ENCODE measurements at places on chromosomes 6 and 20.

- no peak for DNase-seq
Measured at GRCh38 chr6:165877192-165877591, 214.2 kb upstream of the PDE10A start.

GRCh38 chr6:167013946-167014345, 14.7 kb downstream of the CEP43 start:
- DNase-seq, result no peak

- DNase-seq, result no peak
Measured at GRCh38 chr6:84422380-84422968, 195.0 kb upstream of the CEP162 start.

DNA sequence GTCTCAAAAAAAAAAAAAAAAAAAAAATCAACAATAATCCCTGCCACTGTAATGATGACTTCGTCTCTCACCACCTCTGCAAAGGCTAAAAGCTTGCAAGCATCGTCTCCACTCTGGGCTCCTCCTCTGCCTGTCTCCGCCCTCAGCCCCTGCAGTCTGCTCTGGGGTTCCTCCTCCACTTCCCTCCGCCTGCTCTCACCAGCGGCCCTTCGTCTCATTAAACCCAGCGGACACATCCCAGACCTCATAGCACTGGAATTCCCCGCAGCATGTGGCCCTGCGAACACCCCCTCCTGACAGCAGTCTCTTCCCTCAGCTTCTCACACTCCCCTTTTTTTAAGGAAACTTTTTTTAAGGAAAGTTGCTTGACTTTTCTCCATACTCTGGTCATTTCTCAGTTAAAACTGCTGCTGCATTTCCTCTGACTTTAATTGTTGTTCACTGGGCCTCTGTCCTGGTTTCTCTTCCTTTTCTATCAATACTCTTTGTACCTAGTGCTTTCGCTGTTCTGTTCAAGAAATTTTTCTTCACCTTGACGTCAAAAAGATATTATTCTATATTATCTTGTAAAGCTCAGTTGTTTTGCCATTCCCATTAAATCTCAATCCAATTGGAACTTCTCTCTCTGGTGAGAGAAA, 70.9 kb upstream of the PLEKHG1 start:
- DNase-seq, result no peak

DNA sequence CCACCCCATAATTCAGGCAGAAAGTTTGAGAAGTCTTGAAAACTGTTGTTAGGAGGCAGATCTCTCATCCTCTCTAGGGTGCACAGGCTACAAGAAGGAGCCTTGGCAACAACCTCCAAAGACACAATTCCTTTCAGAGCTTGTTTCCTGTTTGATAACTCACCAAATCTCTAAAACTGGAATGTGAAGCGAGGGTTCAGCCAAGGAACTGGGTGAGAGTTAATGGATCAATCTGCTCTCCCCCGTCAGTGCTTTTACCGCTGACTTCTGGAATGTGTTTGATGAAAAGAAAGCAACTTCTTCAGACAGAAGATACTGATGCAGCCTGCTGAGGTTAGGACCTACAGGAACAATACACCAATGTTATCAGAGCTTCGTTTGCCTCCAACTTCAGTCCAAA, 171.8 kb upstream of the BMP2 start:
- no peak for DNase-seq

DNA sequence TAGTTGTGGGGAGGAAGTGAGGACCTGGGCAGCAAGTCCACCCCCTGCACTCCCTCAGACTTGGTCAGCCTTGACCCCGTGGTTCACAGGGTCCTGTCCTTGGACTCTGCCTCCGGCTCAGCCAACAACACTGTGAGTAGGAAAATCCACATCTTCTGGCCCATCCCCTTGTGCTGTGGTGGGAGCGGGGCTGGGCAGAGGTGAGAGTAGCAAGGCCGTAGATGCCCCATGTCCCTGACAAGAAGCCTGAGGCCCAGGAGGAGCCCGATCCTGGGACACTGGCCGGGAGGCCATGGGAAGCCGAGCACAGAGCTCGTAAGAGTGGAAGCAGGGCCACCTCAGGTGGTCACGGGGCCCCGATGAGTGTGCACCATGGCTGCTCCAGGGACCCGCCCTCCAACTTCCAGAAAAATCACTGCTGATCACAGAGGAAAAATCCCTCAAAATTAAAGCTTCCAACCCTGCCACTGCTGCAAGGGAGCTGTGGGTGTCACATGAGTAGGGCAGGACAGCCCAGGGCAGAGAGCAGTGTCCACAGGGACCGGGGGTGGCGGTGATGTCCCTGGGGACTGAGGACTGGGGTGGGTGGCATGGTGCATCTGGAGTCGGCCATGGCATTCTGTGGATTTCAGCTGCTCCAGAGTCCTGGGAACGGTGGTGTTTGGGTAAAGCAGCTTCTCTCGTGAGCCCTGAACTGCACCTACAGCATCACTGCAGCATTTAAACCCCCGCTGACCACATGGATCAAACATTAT, 189.4 kb downstream of the DLL1 start:
- no peak for DNase-seq

GRCh38 chr6:110456694-110457093, 19.7 kb downstream of the SLC22A16 start:
- no peak for DNase-seq

Measured in NCI-H774 (cell line).